ENCODE measurements at places on chromosomes 16 and 17.
A peak's percentile ranks its signal among the peaks of the same experiment; 100 is the strongest.

GRCh38 chr16:64352246-64352645, 769.6 kb downstream of the CDH11 start:
- DNase-seq, result no peak

DNA sequence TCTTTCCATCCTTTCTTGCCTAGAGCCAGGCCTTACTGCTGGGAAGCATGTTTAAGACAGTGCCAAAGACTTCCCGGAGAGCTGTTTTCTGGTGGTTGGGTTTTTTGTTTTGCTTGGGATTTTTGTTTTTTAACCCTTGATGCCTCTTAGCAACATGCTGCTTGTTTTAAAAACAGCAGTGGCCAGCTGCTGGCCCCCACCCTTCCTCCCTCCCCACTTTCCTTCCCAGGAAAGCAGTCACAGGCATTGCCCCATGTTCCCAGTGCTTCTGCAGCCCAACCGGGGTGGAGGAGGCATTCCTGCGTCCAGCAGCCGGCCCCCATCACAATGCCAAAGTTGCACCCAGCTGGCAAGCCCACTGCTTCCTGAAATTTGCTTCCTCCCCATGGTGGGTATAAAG, 12.6 kb downstream of the TMEM132E start:
- DNase-seq, result no peak

GRCh38 chr17:68909066-68909465, 46.1 kb downstream of the ABCA8 start:
- DNase-seq, result no peak

DNA sequence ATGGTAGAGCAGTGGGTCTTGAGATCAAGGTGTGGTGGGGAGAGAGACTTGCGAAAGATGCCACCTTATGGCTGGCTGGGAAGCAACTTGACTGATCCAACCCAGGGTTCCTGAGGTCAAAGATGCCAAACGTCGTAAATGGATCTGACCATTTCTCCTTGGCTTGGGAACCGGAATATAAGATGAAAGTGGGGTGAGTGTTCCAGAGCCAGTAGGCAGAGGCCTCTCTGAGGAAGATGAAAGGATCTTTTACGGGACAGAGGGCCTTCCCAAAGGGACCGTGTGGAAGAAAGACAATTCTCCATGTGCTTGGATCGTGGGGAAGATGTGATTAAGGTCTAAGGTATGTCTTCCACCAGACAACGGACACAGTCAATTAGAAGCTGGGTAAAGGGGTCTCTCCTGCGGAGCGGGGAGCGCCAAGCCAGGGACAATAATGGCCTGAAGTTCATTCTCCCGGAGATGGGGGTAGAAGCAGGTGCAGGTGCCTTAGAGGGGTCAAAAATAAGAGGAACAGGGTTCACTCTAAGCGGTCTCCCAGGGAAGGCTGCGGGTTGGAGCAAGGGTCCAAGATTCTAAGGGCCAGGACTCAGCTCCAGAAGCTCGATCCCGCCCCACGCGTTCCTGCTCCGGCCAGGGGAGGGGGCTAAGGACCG, 800 bp downstream of the FXR2 start:
- no peak for DNase-seq

DNA sequence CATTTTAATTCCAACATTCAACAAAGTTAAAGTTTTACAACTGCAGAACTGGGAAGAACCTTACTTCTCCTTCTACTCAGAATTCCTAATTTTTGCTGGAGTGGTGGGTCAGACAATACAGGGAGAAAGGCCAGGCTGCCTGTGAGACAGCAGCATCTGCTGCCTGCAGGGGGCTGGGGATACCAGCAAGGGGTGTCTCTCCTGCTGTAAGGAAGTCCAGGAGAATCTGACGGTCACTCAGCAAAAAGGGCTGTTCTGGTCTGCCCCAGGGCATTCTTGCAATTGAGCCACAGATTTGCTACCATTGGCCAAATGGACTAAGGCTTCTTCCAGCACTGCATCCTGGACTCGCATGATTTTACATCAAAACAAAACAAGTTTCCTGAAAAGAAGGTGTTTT, 426.6 kb upstream of the CDH11 start:
- no peak for DNase-seq

DNA sequence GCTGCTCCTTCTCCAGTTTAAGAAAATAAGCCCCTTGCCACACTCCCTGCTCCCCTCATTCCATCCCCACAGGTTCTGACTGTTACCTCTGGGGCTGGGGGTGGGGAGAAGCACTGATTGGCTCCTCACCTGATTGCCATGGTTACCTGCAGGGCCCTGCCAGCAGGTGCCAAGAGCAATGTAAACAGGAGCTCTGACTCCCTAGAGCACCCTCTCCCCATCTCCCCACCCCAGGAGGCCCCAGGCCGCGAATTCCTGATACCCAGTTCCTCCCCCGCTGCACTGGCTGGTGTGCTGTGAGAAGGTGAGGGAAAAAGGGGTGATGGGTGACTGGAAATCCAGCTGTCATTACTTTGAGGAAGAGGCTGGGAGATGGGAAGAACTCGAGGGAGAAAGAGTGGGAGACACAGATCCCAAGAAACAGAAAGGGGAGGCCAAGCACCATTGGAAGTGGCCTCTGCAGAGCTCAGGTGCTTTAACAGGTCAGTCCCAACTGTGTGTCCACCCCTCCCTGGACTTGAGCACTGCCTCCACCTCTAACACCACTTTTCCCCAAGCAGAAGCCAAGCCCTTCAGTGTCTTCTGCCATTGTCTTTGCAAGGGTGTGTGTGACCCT, 4.5 kb downstream of the PCGF2 start:
- no peak for DNase-seq

DNA sequence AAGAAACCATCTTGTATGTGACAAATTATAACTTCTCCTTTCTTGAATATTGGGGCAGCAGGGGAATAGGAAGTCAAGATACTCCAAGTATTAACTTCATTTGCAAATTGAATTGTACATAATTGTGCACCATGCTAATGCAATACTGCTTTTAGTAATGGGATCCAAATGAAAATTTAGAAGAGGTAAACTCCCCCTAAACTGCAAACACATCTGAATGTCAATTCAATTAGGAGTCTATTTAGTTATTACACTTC, 4.5 kb downstream of the STAT5B start:
- no peak for DNase-seq

GRCh38 chr17:1829216-1829591, 498 bp downstream of the SMYD4 start:
- DNase-seq, result no peak

DNA sequence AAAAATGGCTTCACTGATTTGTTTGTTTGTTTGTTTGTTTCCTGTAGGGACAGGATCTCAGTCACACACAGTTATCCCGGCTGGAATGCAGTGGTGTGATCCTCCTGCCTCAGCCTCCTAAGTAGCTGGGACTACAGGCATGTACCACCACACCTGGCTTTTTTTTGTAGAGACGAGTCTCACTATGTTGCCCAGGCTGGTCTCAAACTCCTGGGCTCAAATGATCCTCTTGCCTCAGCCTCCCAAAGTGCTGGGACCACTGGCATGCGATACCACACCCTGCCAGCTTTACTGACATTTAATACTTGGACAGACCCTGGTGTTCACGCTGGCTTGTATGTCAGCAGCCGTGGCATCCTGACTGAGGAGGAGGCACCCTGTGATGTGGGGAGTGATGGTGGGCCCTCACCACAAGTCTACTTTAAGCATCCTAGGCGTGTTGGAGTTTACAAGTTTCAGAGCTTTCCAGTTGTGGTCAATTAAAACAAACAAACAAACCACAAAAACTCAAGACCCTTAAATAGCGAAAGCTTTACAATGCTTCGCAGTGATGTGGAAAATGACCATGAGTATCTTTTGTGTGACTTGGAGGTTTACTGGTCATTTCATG, 5.1 kb downstream of the ABCA3 start:
- no peak for DNase-seq

DNA sequence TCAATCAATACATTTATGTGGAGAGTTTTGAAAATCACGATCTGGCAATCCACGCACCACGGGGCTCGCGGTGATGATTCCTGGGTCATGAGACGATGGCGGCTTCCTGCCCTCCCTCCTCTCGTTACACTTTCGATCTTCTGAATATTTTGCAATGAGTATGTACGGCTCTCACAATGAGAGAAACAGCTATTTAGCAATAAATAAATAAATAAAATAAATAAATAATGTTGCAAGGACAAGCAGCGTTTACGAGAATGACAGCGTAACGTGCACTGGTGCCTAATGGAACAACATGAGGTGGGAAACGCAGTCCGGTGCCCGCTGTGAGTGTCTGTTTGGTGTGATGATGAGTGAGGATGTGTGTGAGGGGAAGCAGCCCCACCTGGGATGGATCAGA, 46.7 kb upstream of the JPH3 start:
- DNase-seq, result no peak

DNA sequence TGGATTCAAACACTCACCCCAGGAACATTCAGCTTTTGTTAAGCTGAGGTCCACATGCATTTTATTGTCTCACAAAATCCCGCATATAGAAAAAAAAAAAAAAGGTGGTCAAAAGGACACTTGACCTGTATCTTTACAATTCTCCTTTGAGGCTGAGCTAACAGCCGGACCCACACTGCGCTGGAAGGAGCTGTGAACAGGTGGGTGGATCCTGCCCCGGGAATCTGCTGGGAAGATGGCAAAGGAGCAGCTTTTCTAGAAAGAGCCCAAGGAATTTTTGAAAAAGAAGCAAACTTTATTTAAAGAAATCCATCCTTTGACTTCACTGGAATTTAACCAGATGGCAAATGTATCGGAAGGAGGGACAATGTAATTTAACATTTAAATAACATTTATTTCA, 108.1 kb downstream of the ADCY9 start:
- no peak for DNase-seq

GRCh38 chr17:27994586-27994985, 47.9 kb upstream of the NLK start:
- DNase-seq, result no peak

DNA sequence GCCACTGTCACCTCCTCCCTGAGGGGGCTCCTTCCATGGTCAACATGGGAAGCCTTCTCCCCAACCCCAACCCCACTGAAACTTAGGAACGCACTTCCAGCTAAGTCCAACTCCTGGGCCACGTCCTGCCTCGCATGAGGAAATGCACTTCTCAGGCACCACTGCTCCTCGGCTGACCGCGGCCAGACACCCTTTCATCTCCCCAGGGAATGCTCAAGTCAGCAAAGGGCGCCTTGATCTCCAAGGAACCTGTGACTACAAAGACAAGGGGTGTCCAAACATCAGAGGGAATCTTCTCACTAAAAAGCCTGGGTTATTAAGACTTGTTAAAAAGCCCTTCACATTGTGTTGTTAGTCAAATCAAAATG, 124.9 kb upstream of the HSBP1 start:
- DNase-seq, result no peak

- DNase-seq, result peak; percentile 80
Measured at GRCh38 chr17:29807520-29808361, 122.3 kb downstream of the SSH2 start.

DNA sequence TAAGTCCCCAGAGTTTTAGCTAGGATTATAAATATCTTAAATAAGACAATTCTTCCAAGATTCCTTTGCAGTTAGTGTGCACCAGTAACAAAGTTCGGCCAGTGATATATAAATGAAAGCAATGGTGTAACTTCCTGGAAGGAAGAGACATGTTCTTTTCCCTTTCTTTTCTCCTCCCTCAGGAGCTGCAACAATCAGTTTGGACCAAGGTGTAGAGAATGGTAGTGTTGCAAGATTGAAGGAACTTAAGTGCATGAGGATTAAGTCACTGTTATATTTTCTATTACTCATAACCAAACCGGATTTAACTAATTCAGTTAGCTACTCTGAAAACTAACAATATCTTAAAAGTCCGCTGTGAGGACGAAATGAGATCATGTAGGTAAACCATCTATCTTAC, 68.9 kb upstream of the KCNJ16 start:
- no peak for DNase-seq

DNA sequence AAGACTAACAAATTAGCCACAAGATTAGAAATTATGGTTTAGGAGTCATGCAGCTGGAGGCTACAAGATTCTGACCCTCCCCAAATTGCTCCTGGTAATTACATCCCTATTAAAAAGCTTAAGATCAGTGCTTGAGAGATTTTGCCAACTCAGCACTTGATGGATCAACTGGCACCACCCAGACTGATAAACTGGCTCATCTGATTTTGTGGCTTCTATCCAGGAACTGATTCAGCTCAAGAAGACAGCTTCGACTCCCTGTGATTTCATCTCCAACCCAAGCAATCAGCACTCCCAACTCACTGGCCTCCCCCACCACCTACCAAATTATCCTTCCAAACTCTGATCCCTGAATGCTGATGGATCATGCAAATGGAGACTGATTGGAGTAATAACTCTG, 94.8 kb downstream of the TNFRSF13B start:
- DNase-seq, result no peak

- DNase-seq, result no peak
Measured at GRCh38 chr17:60079401-60080243, 901 bp upstream of the HEATR6 start.

DNA sequence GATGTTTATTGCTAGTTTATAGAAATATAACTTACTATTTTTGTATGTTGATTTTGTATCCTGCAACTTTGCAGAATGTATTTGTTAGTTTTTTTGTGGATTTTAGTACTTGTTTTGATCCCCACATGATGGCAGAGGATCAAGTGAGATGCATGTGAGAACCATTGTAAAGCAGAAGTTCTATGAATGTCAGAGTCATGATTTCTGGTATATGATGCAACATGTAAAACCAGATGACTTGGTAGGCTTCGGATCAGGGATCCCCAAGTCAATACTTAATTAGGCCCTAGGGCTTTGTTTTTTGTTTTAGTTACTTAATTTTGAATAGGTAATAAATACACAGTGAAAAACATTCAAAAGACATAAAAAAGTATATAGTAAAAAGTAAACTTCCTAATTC, 45.8 kb downstream of the ESRP2 start:
- DNase-seq, result no peak

DNA sequence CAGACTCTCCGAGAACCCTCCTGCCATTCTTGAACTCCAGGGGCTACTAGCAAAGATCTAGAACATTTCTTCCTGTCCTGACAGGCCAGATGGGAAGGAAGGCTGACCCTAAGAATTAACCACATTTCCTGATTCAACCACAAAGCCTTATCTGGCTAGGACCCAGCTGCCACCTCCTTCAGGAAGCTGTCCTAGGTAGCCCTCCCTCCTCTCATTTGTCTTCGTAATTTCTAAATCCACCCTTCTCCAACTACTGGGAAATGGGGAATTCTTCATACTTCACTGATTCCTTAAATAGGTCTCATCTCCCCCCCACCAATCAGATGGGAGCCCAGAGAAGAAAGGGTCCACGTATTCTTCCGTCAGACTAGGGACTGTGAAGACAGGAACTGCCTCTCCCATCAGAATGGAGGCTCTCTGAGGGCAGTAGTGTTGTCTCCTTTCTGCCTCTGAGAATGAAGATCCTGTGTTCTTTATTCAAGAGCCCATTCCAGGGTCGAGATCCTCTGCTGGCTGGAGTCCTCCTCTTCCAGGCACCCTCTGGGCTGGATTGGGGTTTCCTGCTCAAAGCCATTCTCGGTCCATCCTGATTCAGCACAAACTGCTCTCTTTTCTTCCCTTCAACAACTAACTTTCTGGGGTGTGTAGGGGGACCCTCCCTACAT, 2.1 kb downstream of the SAMD14 start:
- DNase-seq, result no peak

- no peak for DNase-seq
Measured at GRCh38 chr17:31715446-31715845, 143.6 kb downstream of the COPRS start.

- DNase-seq, result no peak
Measured at GRCh38 chr16:82750068-82750467, 123.3 kb downstream of the CDH13 start.

GRCh38 chr16:55048745-55049144, 118.1 kb downstream of the IRX5 start:
- no peak for DNase-seq

GRCh38 chr17:44004761-44005526, 522 bp downstream of the NAGS start:
- no peak for DNase-seq

Data from D341Med (cell line).